ENCODE measurements at places on chromosomes 16 and 17.

GRCh38 chr17:10649602-10650001, 7.5 kb downstream of the MYH3 start:
- DNase-seq, result no peak

- no peak for DNase-seq
Observed at GRCh38 chr16:10110552-10110951, 71.7 kb downstream of the GRIN2A start.

GRCh38 chr16:89097392-89097772, 3.7 kb downstream of the ACSF3 start:
- DNase-seq, result no peak

GRCh38 chr16:49833085-49833484, 22.8 kb downstream of the ZNF423 start:
- DNase-seq, result peak; percentile 63

- no peak for DNase-seq
Observed at GRCh38 chr16:85658504-85659326, 30.0 kb downstream of the GINS2 start.

- DNase-seq, result no peak
Observed at GRCh38 chr17:510226-510917, 157.8 kb upstream of the RPH3AL start.

- no peak for DNase-seq
Observed at GRCh38 chr17:49965524-49965909, 3.5 kb upstream of the DLX4 start.

DNA sequence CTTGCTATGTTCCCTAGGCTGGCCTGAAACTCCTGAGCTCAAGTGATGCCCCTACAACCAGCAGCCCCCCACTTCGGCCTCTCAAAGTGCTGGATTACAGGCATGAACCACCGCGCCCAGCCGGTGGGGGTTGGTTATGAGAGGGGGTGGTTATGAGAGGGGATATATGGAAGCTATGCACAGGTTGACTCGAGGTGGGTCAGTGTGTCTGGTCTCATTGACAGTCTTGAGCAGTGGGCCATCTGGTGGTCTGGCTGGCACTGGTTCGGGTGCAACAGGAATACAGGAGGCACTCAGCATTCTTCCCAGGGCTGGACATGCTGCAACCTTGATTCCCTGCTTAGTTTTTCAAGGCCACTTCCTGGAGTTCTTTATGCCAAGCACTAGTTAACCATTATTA, 5.6 kb upstream of the STX1B start:
- DNase-seq, result no peak

- DNase-seq, result no peak
Observed at GRCh38 chr17:27496437-27496943, 40.2 kb downstream of the KSR1 start.

DNA sequence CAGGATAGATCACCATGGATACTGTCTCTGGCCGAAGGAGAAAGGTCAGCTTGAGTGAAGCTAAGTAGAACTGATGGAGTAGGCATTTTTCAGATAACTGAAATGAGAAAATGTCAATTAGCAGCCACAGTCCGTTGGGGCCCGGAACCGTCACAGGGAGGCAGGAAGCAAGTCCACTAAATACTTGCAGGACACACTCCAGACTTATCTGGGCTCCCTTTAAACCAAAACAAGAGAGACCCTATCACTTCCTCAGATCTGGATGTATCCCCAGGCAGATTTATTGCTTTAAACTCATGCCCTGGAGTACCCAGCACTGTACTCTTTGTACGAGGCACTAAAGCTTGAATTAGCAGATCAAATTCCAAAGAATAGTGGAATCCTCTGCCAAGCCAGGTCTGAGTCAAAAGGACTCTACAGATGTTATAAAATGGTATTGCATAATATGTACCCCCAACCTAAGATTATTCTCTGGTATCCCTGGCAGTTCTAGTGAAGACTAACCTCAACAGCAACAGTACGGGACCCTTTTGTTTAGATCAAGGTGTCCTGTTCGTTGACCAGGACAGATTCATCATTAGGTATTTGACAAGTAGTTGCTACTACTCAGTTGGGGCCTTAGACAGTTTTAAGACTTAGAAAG, 8.1 kb downstream of the ZP2 start:
- DNase-seq, result no peak

DNA sequence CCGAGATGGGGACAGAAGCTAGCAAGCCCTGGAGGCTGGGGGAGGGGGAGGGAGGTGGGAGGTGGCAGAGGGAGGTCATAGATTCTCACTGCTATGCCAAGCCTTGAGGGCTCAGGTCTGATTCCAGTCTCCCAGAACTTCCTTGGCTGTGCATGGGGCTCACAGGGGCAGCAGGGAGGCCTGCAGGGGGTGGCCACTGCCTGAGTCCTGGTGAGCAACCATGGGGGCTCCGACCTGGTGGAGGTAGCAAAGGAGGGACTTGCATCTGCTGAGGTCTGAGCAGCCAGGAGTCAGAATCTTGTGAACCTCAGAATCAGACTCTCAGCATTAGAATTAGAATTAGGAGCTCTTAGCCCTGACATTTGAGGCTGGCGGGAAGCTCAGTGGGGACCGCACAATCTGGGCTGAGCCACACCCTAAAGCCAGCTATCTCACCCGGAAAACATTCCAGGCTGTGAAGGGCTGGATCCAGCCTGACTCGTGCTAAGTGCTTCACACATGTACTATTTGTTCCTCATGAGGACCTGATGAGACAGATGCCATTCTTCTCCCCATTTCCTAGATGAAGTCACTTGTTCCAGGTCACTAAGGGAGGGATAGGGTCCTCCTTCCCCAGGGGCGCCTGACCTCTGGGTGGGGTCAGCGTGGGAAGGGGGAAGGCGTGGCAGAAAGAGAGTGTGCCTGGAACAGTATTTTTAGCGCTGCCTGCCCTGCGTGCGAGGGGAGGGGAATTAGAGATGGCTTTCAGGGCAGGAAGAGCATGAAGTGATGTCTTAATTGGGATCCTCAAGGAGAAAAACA, 17.3 kb upstream of the KCNJ12 start:
- DNase-seq, result no peak

DNA sequence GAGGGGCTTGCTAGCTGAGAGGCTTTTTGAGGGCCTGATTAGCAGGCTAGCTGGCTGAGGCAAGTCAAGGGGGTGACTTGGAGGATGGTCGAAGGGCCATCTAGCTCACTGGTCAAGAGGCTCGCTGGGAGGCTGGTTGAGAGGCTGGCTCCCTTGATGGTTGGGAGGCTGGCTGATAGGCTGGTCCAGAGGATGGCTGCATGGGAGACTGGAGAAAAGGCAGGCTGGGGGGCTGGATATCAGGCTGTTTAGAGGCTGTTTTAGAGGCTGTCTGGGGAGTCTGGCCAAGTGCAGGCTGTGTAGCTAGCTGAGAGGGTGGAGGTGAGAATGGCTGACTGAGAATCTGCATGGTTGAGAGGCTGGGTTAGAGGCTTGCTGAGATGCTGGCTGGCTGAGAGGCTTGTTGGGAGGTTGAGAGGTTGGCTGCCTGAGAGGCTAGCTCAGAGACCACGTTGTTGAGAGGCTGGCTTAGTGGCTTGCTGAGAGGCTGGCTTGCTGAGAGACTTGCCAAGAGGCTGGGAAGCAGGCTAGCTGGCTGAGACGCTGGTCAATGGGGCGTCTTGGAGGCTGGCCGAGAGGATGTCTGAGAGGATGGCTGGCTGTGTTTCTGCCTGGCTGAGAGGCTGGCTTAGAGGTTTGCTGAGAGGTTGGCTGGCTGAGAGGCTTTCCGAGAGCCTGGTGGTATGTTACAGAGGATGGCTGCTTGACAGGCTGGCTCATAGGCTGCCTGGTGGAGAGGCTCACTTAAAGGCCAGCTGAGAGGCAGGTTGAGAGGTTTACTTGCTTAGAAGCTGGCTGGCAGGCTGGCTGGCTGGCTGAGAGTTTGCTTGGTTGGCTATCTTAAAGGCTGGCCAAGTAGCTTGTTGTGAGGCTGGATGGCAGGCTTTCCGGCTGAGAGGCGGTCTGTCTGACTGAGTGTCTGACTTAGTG, 36.6 kb upstream of the ACSM2B start:
- no peak for DNase-seq

GRCh38 chr17:56603486-56604238, 10.2 kb downstream of the NOG start:
- no peak for DNase-seq

DNA sequence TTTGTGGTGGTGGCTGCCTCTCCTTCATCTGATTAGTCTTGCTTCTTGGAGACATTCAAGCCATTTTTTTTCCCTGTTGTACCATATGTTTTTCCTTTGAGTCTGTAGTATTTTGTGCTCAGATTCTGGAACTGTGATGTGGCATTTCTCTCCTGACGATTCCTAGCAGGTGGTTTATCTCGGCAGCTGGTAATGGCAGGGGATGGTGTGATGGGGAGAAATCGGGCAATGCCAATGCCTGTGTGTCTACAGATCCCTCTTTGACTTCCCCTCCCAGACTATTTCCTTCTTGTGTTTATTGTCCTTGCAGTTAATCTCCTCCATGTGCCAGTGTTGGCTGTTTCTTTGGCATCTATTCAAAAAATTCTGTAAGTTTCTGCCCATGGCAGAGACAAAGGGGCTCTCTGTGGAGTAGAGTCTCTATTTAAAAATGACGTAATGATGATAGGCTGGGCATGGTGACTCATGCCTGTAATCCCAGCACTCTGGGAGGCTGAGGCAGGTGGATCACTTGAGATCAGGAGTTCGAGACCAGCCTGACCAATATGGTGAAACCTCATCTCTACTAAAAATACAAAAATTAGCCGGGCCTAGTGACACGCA, 90.2 kb upstream of the ERCC4 start:
- peak; percentile 20 for DNase-seq

DNA sequence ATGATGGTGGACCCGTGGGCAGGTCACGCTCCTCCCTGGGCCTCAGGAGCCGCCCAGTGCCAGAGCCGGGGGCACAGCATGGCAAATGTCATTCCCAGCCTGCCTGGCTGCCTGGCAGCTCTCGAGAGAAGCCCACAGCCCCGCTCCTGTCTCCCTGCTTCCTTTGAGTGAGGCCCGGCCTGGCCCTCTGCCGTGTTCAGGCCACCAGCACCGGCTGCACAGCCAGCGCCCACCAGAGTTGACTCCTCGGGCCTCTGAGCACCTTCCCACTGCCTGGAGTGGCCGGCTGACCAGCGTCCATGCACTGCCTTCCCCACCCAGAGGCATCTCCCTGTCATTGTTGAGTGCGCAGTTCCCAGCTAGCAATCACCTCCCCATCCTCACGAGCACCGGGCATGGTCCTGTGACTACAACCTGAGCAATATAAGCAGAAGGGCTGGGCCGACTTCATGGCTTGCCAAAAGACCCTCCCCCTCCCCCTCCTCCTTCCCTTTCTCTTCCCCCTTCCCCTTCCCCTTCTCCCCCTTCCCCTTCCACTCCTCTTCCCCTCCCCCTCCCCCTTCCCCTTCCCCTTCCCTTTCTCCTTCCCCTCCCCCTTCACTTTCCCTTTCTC, 11.9 kb upstream of the SLC38A10 start:
- no peak for DNase-seq

GRCh38 chr17:35146214-35146833, 1.3 kb upstream of the UNC45B start:
- no peak for DNase-seq

DNA sequence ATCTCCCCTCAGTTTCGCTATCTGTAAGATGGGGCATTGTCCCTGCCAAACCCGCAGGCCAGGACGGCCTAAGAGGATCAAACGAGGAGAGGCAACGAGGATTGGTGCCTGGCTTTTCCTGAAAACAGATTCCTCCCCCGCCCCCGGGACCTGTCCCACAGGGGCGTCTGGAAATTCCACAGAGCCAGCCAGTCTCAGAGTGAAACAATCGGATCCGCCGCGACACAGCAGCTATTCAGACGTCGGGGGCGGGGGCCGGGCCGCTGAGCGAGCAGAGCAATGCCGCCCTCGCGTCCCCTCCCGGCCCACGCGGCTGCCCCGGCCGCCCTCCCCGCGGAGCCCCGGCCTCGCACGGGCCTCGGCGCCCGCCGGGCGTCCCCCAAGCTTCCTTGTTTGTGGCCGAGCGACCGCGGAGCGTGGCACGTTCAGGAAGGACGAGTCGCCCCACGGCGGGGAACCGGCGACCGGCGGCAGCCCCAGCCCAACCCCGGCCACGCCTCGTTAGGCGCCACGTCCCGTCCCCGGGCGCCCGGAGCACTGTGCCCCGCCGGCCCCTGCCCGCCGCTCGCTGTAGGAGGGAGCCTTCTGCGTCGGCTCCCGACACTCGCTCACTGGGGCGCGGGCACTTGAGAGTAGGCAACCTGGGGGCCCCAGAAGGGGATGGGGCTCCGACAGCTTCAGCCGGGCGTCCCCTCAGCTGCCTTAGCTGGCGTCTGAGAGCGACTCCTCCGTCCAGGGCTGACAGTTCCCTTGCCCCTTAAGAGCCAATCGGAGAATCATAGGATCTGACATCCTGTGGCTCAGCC, 29.6 kb upstream of the PHOSPHO1 start:
- peak; percentile 45 for DNase-seq

- no peak for DNase-seq
Observed at GRCh38 chr17:40326014-40326831, 17.2 kb downstream of the RARA start.
